ENCODE measurements at places on chromosomes 6 and 20.

GRCh38 chr6:15520626-15521203 is 142.1 kb downstream of the DTNBP1 start:
- no peak for DNase-seq

DNA sequence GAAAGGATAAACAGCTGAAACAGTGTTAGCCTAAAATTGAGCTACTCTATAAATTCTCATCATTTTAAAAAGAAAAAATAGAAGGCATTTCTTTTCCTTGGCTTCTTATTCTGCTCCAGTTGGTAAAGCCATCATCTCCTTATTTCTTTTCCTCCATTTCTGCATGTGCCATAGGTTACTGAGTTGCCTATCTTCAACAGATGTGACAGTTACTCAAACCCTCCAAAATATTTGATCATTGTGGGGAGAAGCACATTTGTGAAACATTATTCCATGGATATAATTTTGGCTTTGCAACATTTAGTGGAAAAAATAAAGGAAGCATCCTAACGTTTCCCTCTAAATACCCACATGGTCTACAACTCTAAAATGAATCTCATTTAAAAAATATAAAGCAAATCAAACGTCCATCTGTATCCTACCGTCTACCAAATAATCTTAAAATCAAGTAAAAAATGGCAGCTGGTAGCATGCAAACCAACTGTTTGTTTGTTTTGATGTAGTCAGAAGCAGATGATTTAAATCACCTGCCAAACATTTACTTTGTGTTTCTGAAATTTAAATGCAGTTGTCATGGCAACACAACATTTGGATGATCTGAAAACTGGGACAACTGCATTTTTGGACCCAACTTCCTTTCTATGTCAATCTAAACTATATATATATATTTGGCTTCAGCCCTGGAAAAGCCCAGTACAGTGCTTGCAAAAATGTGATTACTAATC is 16.8 kb upstream of the SNX9 start:
- no peak for DNase-seq

DNA sequence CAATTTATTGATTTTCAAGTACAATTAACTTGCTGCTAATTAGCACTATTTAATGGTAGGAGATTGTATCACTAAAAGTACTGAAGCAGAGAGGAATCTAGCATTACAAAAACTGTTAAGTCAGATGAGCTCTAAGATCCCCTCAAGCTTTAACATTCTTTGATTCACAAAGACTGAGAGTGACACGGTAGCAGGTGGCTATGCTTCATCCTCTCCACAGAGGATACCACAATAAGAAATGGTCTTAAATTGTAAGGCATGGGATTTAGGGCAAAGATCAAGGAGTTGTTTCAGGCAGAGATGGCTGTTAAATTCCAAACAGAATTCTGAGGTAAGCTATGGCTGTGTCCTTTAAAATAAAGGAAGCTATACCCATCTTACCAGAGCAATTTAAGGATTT is 67.8 kb upstream of the BEND6 start:
- no peak for DNase-seq

DNA sequence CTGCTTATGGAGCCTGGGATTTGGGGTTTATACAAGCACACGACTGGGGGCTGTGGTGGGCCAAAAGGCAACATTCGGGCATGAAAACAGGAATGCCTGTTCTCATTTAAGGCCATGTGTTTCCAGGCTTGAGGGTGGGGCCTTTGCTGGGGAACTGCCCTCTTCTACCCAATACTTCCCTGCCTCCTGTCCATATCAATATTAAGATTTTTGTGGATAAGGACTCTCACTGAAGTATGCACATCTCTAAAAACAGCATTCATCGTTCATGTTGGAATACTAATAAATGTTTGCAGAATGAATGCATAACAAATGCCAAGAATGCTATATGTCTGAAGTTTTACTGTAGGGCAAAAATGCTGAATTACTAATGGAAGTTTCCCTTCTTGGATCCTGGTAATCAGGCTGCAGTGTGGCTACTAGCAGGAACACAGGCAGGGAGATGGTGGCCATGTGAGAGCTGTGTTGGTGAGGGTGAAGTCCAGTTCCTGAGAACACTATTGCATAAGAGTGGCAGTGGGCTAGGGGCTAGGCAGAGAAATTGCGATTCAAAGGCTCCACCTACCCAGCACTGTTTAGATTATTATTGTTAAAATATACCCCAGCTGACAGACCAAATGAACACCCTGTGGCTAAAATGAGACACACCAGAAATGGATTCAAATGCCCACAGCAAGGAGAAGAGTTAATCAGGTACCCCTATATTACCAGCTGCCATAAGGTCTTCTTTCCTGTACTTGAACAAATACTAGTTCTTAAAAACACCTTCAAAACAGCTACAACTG is 644.3 kb downstream of the EPM2A start:
- no peak for DNase-seq

- DNase-seq, result no peak
Observed at GRCh38 chr20:58277578-58278472, 31.7 kb upstream of the RAB22A start.

DNA sequence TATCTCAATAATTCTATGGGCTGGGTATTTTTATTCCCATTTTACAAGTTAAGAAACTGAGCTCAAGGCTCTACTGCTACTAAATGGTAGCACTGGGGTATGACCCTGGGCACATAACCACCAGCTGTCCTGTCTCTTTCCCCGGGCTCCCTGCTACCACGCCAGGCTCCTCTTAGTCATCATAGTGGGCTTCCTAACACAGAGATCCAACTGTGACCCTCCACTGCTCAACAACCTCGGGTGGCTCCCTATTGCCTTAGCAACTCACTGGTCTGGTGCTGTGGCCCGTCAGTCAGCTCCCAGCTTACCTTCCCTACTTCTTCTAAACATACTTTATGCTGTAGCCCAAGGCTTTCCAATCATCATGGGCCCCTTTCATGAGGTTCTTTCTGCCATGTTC is 4.5 kb downstream of the KIAA1755 start:
- no peak for DNase-seq

- DNase-seq, result no peak
Observed at GRCh38 chr6:35365594-35366203, 23.3 kb downstream of the PPARD start.

- DNase-seq, result no peak
Observed at GRCh38 chr6:7033202-7033601, 74.6 kb upstream of the RREB1 start.

- DNase-seq, result no peak
Observed at GRCh38 chr6:93087606-93088005, 331.8 kb downstream of the EPHA7 start.

GRCh38 chr6:148629592-148630465 is 117.0 kb upstream of the UST start:
- no peak for DNase-seq

GRCh38 chr6:132675749-132676148 is 16.8 kb upstream of the TAAR1 start:
- DNase-seq, result no peak

- no peak for DNase-seq
Observed at GRCh38 chr6:163708466-163708865, 293.9 kb downstream of the QKI start.

DNA sequence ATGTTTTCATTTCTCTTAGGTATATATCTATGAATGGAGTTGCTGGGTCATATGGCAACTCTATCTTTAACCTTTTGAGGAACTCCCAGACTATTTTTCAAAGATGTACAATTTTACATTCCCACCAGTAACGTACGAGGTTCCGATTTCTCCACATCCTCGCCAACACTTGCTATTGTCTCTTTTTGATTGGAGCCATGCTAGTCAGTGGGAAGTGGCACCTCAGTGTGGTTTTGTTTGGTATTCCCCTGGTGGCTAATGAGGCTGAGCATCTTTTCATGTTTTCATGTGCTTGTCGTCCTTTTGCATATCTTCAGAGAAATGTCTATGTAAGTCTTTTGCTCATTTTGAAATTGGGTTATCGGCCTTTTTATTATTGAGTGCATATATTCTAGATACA is 178.6 kb upstream of the EXOC2 start:
- DNase-seq, result no peak

DNA sequence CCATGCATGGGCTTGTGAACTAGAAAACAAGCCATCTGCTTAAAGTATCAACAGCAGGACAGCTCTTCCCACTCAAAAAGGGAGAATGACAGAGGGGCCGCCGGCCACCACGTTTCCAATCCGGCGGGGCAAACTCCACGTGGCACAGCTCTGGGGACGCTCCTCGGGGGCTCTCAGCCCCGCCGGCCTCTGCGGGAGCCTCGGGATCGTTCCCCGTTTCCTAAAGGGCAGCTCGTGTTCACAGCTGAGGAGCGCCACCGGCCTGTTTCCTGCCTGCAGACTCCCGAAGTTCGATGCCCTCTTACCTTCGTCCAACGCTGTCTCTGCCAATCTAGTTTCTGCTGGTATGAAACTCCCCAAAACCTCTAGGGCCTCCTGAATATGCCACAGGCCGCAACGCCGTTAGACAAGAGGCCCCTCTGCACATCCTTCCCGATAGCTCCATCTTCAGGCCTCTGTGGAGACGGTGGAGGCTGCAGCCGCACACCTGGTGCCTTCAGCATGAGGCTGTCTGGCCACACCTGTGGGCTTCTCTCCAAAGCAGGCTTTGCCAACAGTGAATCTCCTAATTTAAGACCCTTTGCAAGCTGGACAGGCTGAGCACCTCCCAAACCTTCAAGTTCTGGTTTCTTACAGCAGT is 46.5 kb downstream of the KCNQ2 start:
- no peak for DNase-seq

GRCh38 chr6:112338166-112338709 is 8.9 kb upstream of the RFPL4B start:
- DNase-seq, result no peak

GRCh38 chr6:131167773-131168172 is 32.5 kb downstream of the AKAP7 start:
- DNase-seq, result no peak

- DNase-seq, result no peak
Observed at GRCh38 chr20:8388141-8388540, 256.1 kb downstream of the PLCB1 start.

GRCh38 chr6:90362318-90362717 is 65.7 kb upstream of the BACH2 start:
- DNase-seq, result no peak

DNA sequence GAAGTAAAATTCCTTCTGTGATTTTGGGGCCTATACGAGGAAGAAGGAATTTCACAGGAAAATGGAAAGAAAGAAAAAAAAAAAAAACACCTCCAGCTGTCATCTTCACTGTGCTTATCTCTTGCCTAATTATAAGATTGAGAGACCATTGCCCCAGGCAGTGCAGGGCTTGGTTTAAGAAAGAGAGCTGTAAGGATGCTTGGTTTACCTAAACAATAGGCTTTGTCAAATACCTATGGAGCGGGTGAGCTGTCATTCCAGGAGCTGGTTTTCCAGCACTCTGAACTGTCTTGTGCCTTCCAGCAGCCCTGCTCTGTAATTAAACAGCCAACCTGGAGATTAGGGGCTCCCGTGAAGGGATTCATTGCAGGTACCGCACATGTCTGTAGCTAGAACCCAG is 137.8 kb downstream of the EDN3 start:
- no peak for DNase-seq

DNA sequence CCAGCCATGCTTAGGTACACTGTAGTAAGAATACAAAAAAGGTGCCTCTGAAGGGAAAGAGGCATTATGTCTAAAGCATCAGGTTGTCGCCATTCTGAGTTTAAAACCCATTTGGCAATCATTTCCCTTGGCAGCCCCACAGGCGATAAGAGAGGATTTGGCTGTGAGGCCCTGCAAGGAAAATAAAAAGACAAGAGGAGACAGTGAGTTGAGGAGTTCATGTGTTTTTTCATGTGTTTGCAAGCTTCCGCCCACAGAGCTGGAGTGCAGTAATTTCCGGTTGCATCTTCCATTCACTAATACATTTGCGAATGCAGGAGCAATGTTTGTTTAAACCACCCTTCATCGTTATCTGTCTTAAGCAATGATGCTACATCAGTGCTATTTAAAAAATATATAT is 138.5 kb upstream of the SOX4 start:
- DNase-seq, result no peak

DNA sequence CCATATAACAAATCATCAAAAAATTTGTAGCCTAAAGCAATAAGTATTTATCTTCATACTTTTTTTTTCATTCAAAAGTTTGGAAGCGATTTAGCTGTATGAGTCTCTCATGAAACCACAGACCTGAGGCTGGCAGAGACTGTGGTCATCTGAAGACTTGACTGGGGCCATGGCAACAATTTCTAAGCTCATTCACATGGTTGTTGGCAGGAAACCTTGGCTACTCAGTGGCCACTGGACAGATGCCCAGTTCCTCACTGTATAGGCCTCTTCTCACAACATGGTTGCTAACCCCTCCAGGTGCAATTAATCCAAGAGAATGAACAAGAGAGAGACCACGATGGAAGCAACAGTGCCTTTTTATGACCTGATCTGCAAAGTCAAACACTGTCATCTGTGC is 235.9 kb downstream of the BTBD3 start:
- no peak for DNase-seq

GRCh38 chr20:33411242-33411641 is 9.9 kb upstream of the CDK5RAP1 start:
- DNase-seq, result no peak

- no peak for DNase-seq
Observed at GRCh38 chr6:33178755-33179475, 13.4 kb downstream of the COL11A2 start.

DNA sequence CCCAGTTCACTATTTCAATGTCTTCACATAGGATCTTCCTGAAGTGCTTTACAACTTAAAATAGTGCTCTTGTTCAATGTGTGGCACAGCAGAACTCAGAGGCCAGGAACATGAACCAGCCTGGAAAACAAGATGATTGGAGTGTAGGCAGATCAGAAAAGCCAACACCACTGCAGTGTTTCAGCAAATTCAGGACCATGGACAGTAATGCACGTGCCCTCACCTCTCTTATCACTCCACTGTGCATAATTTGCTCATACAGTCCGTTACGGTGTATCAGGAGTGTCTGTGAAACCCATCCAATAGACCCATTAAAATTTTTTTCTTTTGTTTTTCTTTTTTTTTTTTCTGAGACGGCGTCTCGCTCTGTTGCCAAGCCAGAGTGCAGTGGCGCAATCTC is 27.6 kb upstream of the HACE1 start:
- no peak for DNase-seq

DNA sequence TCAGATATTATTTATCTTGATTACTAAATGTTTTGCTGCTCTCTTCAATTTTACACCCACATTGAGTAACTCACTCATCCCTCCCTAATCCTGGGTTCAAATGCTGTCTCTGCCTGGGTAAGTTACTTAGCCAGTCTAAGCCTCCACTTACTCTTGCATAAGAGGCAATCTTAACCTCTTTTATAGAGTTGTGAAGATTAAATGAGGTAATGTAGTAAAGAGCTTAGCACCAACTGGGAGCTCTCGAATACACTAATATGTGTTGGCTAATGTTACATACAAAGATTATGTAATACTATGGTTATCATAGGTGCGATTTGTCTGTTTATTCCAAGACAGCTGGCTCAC is 134.4 kb upstream of the STMND1 start:
- no peak for DNase-seq

Measured in NCI-H1930 (cell line).